ENCODE measurements at places on chromosomes 5 and 9.
A peak's percentile ranks its signal among the peaks of the same experiment; 100 is the strongest.

- no peak for DNase-seq
Measured at GRCh38 chr5:138623053-138623452, 47.9 kb upstream of the HSPA9 start.

- no peak for DNase-seq
Measured at GRCh38 chr9:17166346-17166745, 31.5 kb downstream of the CNTLN start.

- DNase-seq, result no peak
Measured at GRCh38 chr5:77066184-77066583, 20.9 kb downstream of the ZBED3 start.

- DNase-seq, result no peak
Measured at GRCh38 chr5:58410441-58410840, 49.4 kb downstream of the PLK2 start.

- no peak for DNase-seq
Measured at GRCh38 chr9:127229691-127230417, 34.7 kb upstream of the GARNL3 start.

- DNase-seq, result no peak
Measured at GRCh38 chr5:141234109-141234667, 11.0 kb upstream of the PCDHB15 start.

- no peak for DNase-seq
Measured at GRCh38 chr5:128796506-128796905, 168.8 kb upstream of the SLC27A6 start.

DNA sequence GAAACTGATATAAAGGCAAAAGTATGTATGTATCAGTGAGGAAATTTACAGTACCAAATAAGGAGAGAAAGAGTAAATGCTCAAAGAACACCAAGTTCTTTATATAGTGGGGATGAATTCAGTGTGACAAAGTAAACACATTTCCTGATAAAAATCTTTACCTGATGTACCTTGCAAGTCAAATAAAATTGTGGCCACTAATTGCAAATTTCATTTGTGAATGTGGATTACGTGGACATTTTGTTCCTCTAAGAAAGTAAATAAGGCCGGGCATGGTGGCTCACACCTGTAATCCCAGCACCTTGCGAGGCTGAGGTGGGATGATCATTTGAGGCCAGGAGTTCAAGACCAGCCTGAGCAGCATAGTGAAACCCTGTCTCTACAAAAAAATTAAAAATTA lies 25.7 kb downstream of the CEP120 start:
- no peak for DNase-seq

- DNase-seq, result no peak
Measured at GRCh38 chr5:14109771-14110170, 33.4 kb upstream of the TRIO start.

DNA sequence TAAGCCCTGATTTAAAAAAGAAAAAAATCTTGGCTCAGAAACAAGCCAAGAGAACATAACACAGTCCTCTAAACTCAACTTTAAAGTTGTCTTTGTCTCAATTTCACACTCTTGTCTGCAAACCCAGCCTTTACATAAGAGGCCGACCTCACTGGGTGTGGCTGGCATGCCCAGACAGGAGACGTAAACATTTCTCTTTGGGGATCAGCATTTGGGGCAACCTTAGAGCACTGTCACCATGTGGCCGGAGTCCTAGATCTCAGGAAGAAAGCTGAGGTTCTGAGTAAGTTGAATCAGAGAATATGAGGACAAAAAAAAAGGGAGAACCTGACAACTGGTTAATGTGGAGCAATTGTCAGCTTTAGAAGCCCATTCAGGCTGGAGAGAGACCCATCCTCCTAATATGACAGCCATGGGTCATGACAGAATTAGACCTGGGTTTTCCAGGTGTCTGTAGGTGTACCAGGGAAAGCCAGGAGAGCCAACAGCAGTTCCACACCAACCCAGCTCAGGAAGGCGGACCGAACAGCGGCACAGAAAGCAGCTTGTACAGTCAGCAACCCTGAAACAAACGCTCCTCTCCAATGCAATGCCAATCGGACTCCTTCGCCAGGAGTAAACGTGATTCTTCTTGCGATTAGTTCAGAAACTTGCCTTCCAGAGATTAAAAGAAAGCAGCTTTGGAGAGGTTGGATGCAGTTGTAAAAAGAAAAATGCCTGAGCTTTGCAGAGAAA lies 97.9 kb upstream of the MAP3K1 start:
- DNase-seq, result no peak

DNA sequence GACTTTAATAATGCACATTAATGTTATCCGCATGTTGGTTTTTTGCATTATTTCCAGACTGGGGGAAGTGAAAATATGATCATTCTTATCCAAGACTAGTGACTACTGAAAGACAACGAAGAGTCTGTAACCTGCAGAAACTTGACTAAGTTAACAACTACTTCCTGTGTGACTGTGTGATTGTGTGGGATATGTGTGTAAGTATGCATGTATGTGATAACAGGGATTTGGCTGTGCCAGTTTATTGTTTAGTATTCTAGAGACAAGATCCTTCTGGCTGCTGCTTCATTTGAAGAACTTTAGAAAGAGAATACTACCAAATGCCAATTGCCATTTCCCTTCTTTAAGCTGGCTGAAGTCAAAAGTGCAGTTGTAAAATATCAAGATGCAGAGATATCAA lies 375.7 kb upstream of the PRR16 start:
- DNase-seq, result no peak

DNA sequence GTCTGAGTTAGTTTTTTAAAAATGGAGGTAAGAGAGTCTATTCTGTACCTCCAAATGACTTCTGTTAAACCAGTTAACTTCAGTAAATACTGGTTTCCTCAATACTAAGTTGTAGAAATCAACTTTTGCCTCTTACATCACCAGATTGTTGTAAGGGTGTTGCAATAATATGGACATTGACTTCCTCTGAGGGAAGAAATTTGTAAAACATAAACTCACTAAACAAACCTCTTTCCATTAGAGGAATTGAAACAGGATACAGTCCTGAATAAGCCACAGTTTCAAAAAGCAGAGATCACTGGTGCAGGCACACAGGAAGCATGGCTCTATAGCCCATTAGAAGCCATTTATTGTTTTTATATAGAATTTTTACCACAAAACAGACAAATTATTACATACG lies 32.7 kb upstream of the SLCO6A1 start:
- DNase-seq, result no peak

- DNase-seq, result no peak
Measured at GRCh38 chr5:124583469-124584350, 162.7 kb downstream of the ZNF608 start.

DNA sequence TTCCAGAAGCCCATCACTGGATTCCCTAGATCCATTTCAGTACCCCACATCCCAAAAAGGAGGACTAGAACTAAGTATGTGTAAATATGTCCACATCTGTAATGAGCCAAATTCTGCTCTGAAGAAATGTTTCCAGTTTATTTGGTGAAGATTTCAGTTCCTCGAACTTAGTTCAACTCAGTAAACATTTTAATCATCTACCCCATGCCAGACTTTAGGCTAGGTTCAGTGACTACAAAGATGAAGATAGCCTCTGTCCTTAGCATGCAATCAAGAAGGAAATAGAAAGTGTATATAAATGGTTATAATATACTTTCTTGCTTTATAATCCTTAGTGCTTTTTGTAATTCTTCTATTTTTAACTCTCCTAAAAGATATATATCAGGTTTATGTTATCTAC lies 21.5 kb downstream of the RUSC2 start:
- no peak for DNase-seq

- no peak for DNase-seq
Measured at GRCh38 chr5:96614110-96614691, 48.0 kb upstream of the CAST start.

GRCh38 chr9:86983620-86984259 lies 36.4 kb upstream of the GAS1 start:
- no peak for DNase-seq

DNA sequence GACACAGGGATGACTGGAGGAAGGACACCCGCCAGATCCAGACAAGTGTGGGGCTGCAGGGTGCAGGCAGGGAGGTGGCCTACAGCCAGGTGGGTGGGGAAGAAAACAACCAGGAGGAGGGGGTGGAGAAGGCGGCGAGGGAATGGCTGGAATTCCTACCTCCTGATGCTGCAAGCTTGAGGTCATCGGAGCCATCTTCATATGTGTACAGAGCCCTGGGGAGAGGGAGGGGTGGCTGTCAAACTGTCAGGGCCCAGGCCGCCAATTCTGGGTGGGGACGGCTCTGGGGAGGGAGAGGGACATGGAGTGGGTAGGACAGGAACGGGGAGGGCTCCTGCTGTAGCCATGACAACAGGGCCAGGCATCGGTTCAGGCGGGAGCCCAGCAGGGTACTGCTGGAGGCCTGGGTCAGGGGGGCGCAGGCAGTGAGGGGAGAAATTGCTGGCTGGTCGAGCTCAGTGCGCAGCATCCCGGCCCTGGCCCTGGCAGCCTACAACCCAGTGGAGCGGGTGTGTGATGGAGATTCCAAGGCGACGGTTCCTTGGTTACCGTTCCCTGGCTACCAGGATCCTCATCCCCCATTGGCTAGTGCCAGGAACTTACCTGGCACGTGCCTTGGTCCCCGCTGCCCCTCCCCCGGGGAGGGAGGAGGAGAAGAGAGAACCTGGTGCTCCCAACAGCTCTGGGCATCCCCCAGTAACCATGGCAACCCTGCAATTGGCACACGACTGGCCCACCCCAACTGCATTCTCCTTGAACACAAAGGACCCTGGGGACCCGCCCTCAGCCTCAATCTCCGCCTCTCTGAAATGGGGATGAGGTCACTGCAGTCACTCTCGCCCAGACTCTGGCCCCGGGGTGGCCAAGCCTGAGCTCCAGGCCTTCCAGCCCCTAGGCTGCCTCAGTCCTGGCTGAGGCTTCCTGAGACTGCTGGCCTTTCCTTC lies 4.5 kb downstream of the DBN1 start:
- DNase-seq, result peak; percentile 94

DNA sequence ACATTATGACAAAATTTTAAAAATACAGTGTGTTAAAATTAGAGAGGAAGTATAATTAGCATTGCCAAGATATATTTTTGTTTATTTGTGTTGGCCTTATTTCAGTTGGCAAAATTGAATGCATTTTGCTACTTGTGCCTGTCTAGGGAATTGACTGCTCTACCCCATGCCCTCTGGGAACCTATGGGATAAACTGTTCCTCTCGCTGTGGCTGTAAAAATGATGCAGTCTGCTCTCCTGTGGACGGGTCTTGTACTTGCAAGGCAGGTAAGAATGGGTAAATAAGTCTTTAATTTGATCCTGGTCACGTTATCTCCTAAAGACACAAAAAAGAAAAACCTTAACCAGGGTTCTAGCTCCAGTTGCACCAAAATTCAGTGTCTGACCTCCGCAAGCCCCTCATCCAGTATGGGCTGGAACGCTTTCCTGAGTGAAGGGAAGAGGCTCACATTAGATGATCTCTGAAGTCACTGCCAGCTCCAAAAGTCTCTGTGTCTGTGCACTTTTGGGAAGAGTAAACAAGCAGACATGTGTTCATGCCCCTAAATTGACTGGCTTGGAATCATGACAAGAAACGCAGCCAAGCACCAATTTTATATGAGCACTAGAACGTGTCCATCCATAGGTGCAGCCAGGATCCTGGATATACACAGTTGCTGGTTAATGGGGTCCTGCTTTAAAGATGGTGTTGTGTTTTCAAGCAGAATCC lies 98.3 kb upstream of the PRRC1 start:
- DNase-seq, result no peak

DNA sequence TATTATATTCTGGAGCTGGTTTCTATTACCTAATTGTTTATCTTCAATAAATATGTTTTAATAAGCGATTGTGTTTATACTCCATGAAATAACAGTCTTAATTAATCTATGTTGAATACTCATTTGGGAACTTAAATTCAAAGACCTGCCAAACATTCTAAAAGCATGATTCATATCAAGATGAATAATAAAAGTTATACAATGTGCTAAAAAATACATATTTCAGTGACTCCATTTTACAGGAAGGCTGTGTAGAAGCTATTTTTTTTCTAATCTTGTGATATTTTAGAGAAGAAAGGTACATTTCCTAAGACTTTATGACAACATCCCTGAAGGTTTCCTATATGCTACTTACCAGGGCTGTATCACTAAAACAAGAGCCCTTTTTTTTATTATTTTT lies 417.9 kb downstream of the NFIB start:
- no peak for DNase-seq

DNA sequence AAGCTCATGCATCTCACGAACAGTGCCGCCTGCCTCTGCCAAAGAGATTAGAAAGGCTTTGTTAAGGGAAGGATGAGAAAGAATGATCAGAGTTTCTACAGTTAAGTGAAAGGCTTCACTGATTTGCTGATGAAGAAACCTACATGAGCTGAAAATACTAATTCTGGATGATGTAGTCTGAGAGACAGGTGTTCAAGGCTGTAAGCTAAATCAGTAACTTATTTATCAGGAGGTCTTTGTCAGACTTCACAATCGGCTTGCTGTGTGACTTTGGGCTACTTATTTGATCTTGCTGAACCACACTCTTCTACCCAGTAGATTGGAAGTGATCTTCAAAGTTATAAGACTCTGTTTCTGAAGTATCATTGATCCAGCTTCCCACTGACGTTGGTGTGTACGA lies 264.2 kb downstream of the RAB3C start:
- DNase-seq, result no peak

DNA sequence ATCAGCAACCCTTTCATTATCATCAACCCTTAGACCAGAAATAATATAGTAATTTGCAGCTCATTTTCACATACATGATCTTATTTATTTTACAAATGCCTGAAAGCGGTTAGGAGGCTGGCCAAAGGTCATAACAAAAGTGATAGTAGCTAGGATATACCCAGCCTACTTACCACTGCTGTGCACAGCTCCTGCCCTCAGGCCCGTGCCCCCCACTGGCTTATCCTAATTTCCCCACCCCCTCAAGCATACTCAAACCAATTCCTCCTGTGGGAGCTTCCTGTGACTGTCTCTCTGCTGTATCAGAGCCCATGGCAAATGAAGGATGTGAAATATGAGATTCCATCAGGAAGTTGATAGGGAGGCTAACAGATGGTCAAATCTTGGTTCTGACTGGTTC lies 14.8 kb downstream of the FAM219A start:
- DNase-seq, result no peak

GRCh38 chr5:163190283-163190682 lies 247.1 kb upstream of the CCNG1 start:
- DNase-seq, result no peak

GRCh38 chr5:180286-180918 lies 10.9 kb upstream of the LRRC14B start:
- peak; percentile 55 for DNase-seq

- DNase-seq, result no peak
Measured at GRCh38 chr5:107408564-107408963, 262.2 kb downstream of the EFNA5 start.

DNA sequence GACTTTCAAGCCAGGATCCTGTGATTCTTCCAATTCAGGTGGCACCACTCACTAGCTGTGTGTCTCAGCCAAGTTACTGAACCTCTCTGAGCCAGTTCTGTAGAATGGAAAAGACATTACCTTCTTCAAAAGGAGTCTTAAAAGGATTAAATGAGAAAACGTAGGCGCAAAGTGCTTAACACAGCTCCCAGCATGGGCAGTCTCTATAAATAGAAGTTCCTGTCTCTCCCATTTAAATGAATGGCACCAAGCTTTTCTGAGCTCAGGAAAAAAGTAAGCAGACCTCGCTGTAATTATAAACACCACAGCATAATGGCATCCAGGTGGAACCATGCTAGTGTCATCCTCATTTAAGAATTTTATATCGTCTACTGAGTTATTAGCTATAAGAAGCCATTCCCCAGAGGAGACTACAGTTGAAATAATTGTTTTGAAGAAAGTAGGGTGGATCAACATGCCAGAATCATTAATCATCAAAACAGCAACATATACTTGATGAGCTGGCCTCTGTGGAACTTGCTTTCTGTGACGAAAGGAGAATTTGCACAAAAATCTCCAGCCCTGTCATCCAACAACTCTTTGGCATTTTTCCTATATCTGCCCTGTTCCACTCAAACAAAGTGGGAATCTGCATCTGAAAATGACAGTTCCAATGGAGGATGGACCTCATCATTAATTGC lies 188.9 kb downstream of the SPOCK1 start:
- DNase-seq, result no peak

Measured in posterior cingulate gyrus (tissue), 11 donors.